ENCODE measurements at places on chromosomes 6 and 20.

GRCh38 chr6:53119349-53119748, 29.3 kb downstream of the GCM1 start:
- peak; percentile 26 for DNase-seq

DNA sequence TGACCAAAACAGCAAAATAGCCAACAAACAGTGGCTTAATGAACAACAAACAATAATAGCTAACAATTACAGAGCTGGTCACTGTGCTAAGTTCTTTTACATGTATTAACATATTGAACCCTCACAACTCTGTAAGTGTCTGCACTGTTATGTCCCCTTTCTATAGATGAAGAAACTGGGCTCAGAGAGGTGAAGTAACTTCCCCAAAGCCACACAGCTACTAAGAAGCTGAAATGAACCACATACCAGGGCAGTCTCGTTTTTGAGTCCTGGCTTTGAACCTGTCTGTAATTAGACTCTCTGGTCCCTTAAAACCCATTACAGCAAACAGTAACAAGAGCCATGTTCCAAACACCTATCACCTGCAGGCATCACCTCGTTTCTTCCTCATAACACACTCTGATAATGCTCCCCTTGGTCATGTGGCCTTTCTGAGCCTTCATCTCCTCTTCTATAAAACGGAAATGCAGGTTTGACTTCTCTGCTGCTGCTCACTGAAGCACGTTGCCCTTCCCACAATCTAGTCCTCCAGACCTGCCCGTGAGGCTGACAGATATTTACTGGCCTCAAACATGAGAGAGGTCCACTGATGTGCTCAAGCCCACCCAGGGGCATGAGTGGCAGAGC, 23.3 kb downstream of the KCNK15 start:
- DNase-seq = no peak

GRCh38 chr20:40810332-40811000, 121.4 kb upstream of the MAFB start:
- no peak for DNase-seq

GRCh38 chr20:17036541-17036940, 190.3 kb upstream of the PCSK2 start:
- DNase-seq = no peak

DNA sequence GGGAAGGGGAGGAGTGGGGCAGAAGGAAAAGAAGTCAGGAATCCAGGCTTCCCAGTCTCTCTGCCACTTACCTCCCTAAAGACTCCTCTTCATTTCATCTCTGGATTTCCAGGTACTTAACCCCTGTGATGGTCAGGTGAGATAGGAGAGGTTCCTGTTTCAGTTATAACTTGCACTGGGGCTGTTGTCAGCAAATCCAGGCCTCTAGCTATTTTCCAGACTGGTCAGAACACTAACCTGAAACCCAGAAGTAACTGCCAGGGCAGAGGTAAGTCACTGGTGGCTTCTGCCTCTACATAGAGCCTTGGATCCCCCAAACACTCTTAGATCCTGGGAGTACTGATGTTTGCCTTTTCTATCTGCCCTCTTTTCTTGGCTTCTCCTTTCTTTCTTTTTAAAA, 233.5 kb upstream of the TAB2 start:
- no peak for DNase-seq

DNA sequence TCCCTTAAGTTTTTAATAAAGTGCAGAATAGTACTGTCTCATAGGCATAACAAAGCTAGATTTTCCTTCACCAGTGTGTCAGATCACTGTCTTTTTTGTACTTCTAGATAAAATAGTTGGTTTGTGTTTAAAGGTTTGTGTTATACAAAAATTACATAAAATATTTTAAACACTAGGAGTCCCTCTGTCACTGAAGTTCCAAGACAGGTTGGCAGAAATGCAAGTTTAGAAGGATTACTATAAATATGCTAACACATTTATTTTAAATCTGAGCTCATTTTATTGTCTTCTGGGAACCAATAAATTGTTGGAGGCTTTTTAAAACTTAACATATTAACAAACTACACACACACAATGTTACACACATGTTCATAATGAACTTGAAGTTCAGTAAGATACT, 30.8 kb upstream of the RUNX2 start:
- DNase-seq = no peak
